ENCODE measurements at places on chromosomes 3 and 15.
A peak's percentile ranks its signal among the peaks of the same experiment; 100 is the strongest.

DNA sequence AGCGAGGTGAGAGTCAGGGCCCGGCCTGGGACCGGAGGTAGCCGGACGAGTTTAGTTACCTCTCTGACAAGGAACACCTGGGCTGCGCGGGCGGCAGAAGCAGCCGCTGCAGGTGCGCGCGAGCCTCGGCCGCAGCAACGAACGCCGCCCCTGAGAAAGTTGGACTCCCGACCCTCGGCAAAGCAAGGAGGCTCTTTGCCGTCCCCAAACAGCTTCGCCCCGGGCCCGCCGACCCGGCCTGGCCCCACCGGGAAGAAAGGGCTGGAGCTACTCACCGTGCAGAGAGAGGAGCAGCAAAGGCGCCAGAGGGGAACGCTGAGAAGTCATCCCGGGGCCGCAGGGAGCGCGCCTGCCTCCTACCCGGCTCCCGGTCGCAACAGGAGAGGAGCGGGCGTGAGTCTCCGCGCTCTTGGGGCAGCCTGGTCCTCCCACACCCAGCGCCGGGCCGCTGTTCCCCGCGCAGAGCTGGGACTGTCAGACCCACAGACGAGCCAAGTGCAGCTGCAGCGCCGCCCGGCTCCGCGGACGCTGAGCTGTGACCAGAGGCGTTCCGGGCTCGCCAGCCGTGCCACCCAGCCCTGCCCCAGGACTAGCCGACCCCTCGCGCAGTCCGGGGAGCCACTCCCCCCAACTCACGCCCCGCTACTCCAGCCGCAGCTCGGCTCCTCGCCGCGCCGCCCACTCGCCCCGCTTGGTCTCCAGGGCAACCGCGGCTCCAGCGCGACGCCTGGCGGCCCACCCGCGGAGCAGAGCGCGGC is at the start of gene IGSF11:
Gene IGSF11, minus strand, starts transcription at position 591 of the 758 bp plus-strand sequence. Its CDS starts 264 bp downstream, at position 327.
- peak; percentile 20 for DNase-seq

GRCh38 chr3:158404131-158404718 is 166.8 kb upstream of the MLF1 start:
- DNase-seq: no peak

- DNase-seq: no peak
Measured at GRCh38 chr3:126781889-126782491, 78.0 kb downstream of the CHCHD6 start.

DNA sequence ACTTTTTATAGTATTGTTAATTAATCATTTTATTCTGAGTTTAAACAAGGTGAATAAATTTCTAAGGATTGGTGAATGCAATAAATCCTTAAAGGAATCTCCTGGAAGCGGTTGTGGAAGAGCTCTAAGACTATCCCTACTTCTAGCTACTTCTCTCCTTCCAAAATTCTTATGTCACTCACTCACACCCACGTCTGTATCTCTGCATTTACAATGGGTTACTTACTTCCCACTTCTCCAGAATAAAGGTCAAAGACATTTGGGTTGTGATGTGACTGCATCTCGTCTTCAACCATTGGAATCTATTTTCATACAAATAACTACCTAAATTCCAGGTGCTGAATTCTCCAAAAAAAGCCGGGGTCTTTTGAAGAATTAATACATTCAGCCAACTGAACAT is 234.2 kb upstream of the MDFIC2 start:
- DNase-seq: no peak

DNA sequence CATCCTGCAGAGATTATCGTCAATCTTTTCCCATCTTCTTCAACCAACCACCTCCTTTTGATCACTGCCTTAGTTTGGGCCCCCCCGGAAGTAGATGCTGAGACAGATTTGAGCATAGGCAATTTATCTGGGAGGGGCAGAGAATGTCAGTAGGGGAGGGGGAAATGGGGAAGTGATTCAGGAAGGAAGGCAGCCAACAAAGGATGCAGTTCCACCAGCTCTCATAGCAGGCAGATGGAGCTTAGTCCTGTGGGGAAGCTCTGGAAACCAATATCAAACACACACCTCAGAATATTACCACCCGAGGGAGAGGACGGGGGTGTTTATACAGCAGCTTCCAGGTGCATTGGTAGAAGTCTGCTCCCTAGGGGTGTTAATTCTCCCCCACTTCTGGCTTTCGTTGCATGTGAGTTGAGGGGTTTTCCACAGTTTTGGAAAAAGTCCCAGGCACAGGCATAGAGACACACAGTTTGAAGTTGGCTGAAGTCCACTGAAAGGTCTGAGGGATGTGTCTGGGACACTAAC is 91.5 kb upstream of the TNFAIP8L3 start:
- no peak for DNase-seq

DNA sequence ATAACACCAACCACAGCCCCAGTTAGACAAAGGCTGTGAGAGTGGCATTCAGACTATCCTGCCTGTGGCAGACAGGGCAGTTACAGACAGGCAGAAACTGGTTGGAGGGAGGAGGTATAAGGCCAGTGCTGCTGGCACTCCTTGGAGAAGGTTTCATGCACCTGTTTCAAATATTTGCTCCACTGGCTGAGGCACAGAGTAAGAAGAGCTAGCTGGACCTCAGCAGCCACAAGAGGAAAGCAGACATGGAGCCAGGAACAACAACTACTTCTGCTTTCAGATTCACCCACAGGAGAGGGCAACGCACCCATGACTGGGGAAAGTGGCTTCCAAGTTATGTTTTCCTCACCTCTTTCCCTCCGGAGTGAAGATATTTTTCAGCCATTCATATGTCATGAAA is 11.5 kb upstream of the PRKAR2A start:
- no peak for DNase-seq

- no peak for DNase-seq
Measured at GRCh38 chr3:141939759-141940158, 63.3 kb downstream of the ATP1B3 start.

GRCh38 chr15:78976691-78977090 is 31.8 kb upstream of the CTSH start:
- no peak for DNase-seq

All from stimulated activated CD4-positive, alpha-beta T cell treated with anti-CD3 and anti-CD28 coated beads, Interleukin-1b, Interleukin-23, amount 100 ng/mL, for 1 hour (primary cell).